Calu3 (cell line): ENCODE measurements at places on chromosomes 2 and 18.

DNA sequence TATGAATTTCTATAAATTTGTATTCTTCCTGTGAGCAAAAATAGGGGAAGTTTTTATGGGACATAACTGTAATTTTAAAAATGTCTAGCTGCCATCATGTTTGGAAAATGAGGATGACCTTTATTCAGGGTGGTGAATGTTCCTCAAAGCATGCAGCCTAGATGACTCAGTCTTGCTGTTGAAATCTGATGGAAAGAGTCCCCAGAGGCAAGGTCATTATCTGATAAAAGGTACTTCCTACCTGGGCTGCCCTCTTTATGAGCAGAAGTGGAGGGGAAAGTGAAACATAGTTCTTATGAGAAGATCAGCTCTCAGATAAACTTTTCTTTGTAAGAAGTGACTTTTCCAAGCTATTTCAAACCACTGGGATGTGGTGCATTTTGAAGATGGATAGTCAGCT, 1144.7 kb upstream of the PIK3C3 start:
- H3K36me3 ChIP-seq: no peaks in the 10 kb centered on the region
- DNase-seq: no peak
- no peak overlapping the region for H3K4me3 ChIP-seq
- no peak overlapping the region for H3K27ac ChIP-seq

DNA sequence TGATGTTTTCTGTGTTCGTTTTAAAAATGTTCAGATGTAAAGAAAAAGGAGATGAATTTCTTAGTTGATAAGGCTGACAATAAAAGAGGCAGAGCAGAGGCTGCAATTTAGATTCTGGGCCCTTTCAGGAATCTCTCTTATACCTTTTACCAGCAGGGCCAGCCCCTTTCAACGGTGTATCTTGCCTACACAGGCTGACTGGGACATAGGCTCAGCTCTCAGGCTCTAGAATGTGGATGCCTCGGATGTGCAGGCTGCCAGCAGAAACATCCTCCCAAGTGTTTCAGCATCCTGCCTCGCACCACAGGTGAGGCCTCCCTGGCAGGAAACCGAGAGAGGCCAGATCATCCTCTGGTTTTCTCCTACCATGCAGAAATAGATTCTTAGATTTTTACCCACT, 3.4 kb downstream of the C2orf80 start:
- H3K27ac ChIP-seq: no peak overlapping the region
- no peaks in the 10 kb centered on the region for H3K4me1 ChIP-seq

DNA sequence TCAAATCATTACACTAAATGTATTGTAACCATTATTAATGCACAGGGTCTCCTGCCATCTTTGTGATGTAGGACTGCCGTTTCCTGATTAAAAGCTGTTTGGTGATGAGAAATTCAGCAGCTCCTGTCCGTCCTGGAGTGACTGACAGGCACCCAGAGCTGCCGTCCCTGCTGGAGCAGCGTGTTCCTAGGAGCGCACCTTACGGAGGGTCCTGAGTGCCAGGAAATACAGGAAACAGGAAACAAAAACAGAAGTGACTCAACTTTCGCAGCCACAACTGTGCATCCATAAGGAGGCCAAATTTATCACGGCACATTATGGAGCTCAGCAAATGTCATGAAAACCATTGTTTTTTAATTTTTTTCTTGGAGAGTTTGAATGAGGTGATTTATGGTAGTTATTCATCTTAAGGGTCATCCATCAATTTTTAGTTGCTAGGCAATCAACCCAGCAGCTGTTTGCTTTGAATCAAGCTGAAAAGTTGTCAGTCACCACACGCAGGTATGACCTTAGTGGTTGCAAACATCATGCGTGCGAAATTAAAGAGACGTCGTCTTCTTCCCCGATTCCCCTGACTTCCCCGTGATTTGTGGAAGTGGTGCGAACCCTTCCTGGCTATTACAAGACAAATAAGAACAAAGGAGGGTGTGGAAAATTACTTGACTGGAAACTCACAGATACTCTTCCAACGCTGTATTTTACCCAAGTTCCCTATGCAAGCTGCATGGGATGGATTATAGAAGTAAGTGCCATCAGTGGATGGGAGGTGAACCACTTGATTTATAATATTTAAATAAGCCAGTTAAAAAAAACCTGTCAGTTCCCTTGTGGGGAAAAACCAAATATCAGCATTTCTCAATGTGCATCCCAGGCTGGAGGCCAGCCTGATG, 19.8 kb downstream of the TSHZ1 start:
- H3K4me1 ChIP-seq: peaks cover 16% of the 10 kb centered on the region
- no peak overlapping the region for H3K4me3 ChIP-seq
- no peaks in the 10 kb centered on the region for H3K36me3 ChIP-seq
- H3K27ac ChIP-seq: no peak overlapping the region
- H3K27me3 ChIP-seq: no peaks in the 10 kb centered on the region
- DNase-seq: no peak

DNA sequence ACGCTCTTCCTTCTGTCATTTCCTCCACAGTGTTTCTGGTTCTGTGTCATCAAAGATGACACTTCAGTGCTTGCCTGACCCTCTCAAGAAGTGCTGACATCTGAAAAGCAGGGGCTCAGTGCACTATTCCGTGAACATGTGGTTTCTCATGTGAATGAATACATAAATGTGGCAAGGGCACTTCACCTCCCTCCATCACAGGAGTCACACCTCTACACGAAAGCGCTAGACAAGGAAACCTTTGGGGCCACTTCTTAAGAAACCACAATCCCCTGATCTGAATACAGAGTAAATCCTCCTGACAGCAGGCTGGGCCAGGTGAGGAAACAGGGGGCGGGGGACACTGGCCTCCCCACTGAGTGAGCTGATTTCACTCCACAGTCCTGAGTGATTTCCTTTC, 145.8 kb upstream of the ACAA2 start:
- H3K27ac ChIP-seq: no peak overlapping the region
- no peaks in the 10 kb centered on the region for H3K4me1 ChIP-seq
- no peak overlapping the region for H3K4me3 ChIP-seq
- no peaks in the 10 kb centered on the region for H3K27me3 ChIP-seq

- H3K27me3 ChIP-seq: no peaks in the 10 kb centered on the region
- H3K27ac ChIP-seq: peak overlapping the region; percentile 85
- peak; percentile 16 for DNase-seq
- peaks cover 11% of the 10 kb centered on the region for H3K36me3 ChIP-seq
These were observed 14.1 kb upstream of the PMAIP1 start for GRCh38 chr18:59885579-59886163.

GRCh38 chr2:227861011-227861410, 10.4 kb upstream of the DAW1 start:
- H3K4me3 ChIP-seq: no peak overlapping the region
- H3K4me1 ChIP-seq: peaks cover 38% of the 10 kb centered on the region
- no peaks in the 10 kb centered on the region for H3K27me3 ChIP-seq
- H3K27ac ChIP-seq: no peak overlapping the region
- no peak for DNase-seq

- H3K4me1 ChIP-seq: peaks cover 31% of the 10 kb centered on the region
- peaks cover 16% of the 10 kb centered on the region for H3K36me3 ChIP-seq
- H3K27ac ChIP-seq: peak overlapping the region; percentile 62
- no peaks in the 10 kb centered on the region for H3K27me3 ChIP-seq
These were observed 91.8 kb downstream of the MAP4K4 start for GRCh38 chr2:101788995-101789970.

- H3K27ac ChIP-seq: no peak overlapping the region
- H3K4me1 ChIP-seq: peaks cover 33% of the 10 kb centered on the region
- H3K36me3 ChIP-seq: no peaks in the 10 kb centered on the region
These were observed 47.6 kb upstream of the TTC39C start for GRCh38 chr18:23966909-23967308.

DNA sequence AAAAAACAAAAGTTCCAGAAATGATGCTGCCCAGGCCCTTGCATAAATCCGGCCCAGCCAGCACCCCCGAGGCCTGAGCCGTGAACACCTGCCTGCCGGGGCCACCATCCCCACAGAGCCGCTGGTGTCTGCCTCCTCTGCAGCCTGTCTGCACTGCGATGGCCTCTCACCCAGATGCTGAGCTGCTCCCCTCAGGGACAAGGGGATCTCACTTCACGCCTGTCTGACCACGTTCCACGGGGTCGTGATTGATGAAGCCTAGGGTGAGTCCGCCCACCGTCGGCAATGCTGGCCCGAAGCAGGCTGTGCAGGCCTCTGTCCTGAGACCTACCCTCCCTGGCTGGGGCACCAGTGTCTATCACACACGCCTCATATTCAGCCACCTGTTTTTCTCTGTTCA, 444.2 kb downstream of the EIPR1 start:
- H3K4me1 ChIP-seq: no peaks in the 10 kb centered on the region
- H3K36me3 ChIP-seq: no peaks in the 10 kb centered on the region
- no peaks in the 10 kb centered on the region for H3K27me3 ChIP-seq
